Umbilical cord (tissue), 2 donors: ENCODE measurements at places on chromosomes 4 and X.
A peak's percentile ranks its signal among the peaks of the same experiment; 100 is the strongest.

DNA sequence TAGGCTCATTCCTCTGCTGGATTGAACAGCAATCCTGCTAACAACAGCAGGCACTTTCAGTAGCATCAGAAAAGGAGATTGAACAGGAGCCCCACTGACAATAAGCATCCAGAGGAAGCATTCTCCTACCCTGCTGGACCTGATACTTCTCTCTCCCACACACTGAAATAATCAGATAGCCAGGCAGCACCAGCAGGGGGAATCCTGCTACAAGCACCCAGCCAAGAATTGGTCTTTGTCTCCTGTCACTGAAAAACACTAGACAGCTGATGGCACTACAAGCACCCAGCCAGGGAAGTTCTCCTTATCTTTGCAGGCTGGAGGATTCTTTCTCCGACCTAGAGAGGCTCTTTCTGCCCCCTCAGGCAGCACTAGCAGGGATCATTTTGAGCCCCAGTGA, 444.3 kb upstream of the GRIA3 start:
- DNase-seq: no peak

- no peak for DNase-seq
Observed at GRCh38 chrX:13085526-13085925, 41.1 kb upstream of the FAM9C start.

DNA sequence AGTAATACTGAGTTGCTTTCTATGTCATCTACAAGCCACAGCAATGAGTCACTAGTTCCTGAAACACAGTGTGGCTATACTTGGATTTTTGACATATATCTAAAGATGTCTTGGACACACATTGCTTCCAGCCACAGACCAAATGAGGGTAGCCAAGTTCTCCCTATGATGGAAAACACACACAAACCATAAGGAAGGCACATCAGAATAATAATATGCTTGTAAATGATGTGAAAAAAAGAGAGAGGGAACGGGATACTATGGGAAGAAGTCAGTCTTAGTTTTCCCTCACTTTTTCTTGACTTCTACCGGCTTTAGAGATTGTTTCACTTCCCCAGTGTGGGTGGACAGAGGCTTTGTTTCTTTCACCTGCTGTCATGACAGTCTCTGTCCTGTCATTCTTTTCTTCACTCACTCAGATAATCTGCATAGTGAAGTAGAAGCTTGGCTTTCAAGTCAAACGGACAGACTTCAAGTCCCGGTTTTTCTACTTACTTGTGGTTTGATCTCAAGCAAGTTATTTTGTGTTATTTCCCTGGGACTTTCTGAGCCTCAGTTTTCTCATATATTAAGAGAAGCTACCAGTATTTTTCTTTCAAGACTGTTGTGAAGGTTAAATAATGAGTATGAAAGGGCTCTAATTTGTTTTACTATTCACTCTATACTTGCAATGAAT, 34.7 kb downstream of the P2RY10 start:
- no peak for DNase-seq

DNA sequence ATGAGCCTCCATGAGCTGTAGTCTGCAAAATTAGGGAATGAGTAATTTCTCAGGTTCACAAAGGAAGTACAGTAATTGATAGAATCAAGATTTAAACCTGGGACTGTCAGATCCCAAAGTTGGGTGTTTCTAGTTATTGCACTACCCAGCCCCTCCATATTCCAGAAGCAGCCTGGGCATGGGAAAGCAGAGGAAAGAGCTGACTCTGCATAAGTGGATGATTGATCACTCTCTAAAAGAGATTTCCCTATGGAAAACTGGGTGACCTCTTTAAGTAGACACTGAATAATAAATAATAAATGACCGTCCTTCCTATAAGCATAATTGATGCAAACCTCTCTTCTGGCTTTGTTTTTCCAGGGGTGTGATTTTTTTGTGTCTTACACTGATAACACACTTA, 5.2 kb downstream of the NAAA start:
- DNase-seq: no peak

DNA sequence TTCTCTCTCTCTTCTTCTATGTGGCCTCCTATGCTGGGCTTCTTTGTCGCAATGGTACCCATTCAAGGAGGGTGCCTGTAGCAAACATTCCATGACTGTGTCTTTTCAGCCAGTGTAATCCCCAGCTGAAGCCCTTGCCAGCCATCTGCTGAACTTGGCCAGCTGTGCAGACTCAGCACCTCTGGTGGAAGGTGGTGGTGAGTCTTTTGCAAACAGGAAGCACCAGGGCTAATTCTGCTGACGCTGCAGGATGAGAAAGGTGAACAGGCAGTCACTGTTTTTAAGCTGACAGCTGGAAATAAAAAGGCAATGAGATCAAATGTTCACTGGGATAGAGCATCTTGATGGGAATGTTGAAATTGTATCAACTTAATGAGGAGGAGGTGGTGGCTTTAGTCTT, 298.7 kb upstream of the CLNK start:
- peak; percentile 45 for DNase-seq

DNA sequence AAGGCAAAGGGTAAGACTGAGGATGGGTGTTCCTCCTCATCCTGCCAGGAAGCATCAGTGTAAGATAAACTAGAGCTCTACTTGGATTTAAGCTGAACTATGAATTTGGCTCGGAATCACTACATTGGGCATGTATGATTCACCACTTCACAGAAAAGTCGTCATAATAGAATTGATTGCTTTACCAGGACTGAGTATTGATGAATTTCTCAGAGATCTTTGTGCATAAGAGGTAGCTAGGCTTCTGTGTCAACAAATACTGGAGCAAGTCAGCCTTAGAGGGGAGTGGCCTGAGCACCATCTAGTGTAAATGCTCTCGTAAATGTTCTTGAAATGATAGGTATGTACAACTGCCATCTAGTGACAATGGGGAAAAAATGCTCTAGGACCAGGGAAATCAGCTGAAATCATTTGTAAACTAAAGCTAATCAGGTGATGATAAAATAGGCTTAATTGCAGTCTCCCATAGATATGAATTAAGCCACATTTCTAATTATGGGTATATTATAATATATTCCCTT, 309.5 kb upstream of the FMR1 start:
- peak; percentile 3 for DNase-seq

DNA sequence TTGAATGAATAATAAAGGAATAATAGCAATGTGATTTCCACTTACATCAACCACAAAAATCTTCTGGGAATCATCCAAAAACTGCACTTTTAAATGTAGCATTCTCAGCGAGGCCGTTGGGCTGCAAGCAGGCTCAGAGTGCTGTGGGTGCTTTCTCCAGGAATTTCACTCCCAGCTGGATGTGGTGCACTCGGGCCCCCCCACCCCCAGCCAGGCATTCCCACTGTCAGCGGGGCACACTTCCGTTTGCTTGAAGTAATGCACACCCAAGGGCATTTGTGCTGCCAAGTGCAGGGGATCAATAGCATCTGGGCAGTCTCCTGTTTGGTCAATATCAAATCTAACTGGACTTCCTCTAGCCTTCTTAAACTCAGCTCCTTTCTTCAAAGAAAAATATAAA, at the start of gene FRMD7:
Gene FRMD7 (minus strand): TSS at position 278 of the 400 bp plus-strand sequence. CDS start 176 bp downstream, at position 102.
- peak; percentile 9 for DNase-seq

DNA sequence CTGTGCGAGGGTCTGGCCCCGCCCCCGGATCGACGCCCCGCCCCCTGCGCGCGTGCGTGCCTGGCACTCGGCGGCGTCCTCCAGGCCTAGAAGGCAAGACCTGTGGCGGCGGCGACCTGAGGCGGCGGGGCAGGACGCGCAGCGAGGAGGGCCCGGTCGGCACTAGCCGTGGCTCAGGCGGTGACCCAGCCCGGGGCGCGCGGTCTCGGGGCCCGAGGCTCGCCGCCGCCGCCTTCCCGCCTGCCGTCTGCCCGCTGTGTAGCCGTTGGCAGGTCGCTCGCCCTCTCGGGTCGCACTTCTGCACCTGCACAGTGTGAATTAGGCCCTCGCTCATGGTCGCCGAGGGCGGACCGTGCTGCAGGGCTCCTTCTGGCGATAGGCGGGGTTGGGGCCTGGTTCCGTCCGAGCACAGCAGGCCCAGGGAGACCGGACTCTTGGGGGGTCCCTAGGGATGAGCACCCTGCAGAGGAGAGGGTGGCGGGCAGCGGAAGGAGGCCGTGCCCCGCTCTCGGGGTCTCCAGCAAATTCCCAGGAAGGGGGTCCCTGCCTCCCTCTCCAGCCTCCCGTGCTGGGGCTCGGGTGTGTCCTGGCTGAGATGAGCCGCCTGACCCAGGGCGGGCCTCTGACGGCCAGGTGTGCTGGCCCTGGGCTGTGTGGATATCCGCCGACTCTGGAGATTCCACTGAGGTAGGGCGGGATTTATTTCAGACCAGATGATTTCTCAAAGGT, 557 bp upstream of the FAM53A start:
- no peak for DNase-seq

GRCh38 chrX:48919360-48919841, 577 bp upstream of the PIM2 start:
- no peak for DNase-seq

DNA sequence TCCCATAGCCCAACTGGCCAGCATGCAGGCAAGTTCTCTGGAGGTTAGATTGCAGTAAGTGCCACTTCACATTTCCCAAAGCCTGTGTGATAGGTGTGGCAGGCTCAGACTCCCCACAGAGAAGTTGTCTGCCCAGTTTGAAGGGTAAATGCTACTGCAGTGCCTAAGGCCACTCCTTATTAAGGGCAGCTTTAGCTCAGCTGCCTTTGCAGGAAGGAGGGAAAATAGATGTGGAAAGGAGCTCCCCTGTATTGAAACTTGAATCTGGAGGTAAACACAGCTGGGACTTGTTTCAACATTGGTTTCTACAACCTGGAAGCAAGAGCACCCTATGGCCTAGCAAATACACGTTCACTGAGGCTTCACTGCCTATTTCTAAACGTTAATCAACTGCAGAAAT, 22.4 kb downstream of the NEXMIF start:
- no peak for DNase-seq

- no peak for DNase-seq
Observed at GRCh38 chrX:46967547-46967946, 55.3 kb downstream of the JADE3 start.

DNA sequence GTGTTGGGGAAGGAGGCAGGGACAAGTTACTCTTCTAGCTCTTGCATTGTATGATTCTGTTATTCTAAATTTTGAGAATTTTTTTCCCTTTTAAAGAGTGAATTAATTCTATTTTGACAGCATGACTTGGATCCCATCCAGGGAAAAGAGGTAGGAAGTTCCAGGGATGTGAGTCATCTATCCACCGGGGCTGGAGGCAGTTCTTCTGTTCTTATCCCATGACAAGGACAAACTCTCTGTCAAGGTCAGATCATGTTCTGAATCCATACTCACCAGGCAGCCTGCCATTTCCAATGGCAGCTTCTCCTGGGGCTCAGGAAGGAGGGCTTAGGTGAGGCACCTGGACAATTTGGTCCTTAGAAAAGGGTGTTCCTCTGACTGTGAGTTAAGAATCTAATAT, 132.0 kb upstream of the MED14 start:
- peak; percentile 13 for DNase-seq

- DNase-seq: no peak
Observed at GRCh38 chr4:99252746-99253145, 33.7 kb upstream of the ADH6 start.

GRCh38 chr4:172009446-172010230, 196.4 kb downstream of the GALNTL6 start:
- no peak for DNase-seq

DNA sequence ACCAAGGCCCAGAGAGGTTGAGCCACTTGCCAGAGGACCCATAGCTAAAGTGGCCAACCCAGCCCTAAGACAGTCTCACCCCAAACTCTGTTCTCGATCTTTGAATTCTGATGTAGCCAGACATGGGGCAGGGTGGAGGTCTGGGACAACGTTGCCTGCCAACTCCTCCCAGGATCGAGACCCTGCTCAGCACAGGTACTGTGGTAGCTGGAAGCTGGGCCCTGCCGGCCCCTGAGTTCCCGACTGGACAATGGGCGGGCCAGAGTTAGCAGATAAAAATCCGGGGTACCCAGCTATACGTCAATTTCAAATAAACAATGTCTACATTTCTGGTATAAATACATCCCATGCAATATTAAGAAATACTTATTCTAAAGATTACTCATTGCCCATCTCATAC, 35.3 kb downstream of the ADRA2C start:
- DNase-seq: no peak

DNA sequence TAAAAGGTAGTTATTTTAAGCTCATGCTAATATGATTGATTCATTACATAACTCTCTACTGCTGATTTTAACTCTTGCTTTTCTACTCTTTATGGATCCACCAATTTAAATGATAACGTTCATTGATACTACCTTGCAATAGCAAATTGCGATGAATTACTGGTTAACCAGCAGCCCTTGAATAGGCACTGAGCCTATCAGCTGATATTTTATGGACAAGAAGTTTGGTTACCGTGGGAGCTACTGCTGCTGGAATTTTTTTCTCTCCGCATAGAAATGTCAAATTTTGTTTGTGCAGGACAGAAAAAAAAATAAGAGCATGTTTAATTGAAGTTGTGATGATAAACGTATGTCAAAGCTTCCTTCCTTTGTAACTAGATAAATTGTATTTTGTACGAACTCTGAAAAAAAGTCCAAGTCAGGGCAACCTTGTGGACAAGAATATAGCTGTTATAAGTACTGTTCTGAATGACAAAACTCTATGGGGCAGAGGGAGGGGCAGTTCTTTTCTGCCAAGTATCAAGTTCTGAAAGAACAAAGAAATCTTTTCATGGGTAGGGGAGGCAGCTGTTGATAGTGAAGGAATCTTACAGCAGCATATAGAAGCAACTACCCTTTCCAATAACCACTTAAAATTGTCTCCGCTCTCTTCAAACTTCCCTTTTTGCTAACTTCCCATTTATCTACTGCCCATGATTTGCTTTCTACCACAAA, 434.9 kb upstream of the PABPC4L start:
- DNase-seq: no peak

GRCh38 chr4:27764526-27764837, 903.8 kb downstream of the STIM2 start:
- DNase-seq: peak; percentile 10

DNA sequence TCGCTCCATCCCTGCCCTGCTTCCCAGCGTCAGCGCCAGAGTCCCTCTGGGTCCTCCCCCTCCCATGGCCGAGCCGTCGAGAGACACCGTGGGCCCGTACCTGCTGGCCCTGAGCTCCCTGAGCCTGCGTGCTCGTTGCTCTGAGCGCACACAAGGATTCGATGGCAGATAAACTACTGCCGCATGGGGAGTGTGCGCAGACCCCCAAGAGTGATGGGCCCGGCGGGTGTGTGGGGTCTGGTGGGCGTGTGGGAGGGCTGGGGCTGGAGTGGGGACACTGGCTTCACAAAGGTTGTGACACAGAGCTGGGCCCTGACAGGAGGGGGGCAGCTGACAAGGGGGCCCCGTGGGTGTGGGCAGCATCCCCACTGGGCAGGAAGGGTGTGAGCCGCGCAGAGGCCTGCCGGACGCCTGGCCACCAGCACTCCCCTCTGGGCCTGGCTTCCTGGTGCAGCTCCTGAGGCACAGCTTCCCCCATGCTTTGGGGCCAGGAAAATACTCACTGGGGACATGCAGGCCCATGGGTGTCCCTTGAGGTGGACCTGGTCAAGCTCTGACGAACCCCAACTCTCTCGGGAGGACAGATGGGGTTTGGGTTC, 4.8 kb upstream of the RGS12 start:
- DNase-seq: no peak

- no peak for DNase-seq
Observed at GRCh38 chr4:176897226-176897625, 104.5 kb upstream of the VEGFC start.

- no peak for DNase-seq
Observed at GRCh38 chrX:77446029-77446585, 1.1 kb upstream of the FGF16 start.

- DNase-seq: peak; percentile 27
Observed at GRCh38 chr4:109589119-109589518, 29.1 kb downstream of the MCUB start.
